ENCODE measurements at places on chromosomes 16 and 17. TPM values are rescaled to one million over a fixed set of nuclear protein-coding genes. Genes with fewer than 3 reads are reported as not detected.

The NPIPB8 gene
- 2.3 TPM for total RNA-seq

DNA sequence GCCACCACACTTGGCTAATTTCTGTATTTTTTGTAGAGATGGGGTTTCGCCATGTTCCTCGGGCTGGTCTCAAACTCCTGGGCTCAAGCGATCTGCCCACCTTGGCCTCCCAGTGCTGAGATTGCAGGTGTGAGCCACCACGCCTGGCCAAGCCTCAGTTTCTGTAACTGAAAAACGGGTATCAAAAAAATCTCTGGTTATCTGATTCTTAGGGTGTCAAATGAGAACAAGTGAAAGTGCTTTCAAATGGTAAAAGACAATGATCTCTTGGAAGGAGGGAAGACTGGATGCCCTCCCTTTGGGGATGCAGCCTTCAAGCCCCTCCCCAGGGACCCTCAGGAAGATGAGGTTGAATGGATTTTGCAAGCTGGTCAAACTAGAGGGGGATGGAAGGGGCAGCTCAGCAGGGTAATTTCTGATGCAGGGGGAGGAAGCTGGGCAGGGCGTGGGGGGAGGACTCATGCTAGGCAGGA is 22.3 kb downstream of the ARHGAP23 start:
- DNase-seq, result no peak

DNA sequence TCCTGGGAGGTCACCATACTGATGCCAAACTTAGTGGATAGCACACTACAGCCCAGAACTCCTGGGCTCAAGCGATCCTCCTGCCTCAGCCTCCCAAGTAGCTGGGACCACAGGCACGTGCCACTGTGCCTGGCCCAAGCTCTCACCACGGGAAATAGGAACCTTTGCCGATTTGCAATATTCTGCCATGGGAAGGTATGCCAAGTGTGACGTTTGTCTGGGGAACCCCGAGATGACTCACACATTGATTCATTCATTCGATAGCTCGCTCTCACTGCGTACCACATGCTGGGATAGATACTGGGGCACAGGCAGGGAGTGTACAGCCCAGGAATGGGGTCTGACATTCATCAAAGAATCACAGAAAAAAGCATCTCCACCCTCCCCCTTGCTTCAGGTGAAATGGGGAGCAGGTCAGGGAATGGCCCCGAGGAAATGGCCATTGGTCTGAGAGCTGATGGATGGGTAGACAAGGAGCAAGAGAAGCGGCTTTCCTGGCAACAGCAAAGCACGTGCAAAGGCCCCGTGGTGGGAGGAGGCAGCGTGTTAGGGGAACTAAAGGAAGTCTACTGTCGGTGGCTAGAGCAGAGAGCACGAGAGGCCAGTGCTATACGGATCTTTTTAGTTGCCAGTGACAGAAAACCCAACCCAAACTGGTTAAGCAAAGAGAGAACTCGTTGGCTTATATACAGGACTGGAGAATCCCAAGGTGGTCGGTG is 44.1 kb downstream of the DNAH17 start:
- no peak for DNase-seq

The CHRNE gene
- total RNA-seq, result 1.4 TPM

GRCh38 chr16:56635441-56635967 is 3.0 kb upstream of the MT1A start:
- DNase-seq, result no peak

The GPR179 gene
- total RNA-seq, result 0.09 TPM

The LYRM9 gene
- total RNA-seq, result 14.4 TPM

The MYO15A gene
- 6.3 TPM for total RNA-seq

- DNase-seq, result no peak
Observed at GRCh38 chr17:17926840-17927449, 45.3 kb downstream of the TOM1L2 start.

DNA sequence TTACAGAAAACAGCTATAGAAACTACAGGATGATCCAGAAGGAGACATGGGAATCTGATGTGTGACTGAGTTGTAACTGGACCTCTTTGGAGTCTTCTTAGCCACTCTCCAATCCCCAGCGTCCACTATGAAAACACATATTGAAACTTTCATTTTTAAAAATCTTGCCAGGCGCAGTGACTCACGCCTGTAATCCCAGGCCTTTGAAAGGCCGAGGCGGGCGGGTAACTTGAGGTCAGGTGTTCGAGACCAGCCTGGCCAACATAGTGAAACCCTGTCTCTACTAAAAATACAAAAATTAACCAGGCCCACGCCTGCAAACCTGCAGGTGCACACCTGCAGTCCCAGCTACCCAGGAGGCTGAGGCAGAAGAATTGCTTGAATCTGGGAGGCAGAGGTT is 53.3 kb downstream of the HIC1 start:
- DNase-seq, result no peak

GRCh38 chr17:18248300-18248731 is 10.2 kb downstream of the FLII start:
- peak; percentile 58 for DNase-seq

GRCh38 chr17:44623070-44623725 is 33.1 kb upstream of the MEIOC start:
- no peak for DNase-seq

DNA sequence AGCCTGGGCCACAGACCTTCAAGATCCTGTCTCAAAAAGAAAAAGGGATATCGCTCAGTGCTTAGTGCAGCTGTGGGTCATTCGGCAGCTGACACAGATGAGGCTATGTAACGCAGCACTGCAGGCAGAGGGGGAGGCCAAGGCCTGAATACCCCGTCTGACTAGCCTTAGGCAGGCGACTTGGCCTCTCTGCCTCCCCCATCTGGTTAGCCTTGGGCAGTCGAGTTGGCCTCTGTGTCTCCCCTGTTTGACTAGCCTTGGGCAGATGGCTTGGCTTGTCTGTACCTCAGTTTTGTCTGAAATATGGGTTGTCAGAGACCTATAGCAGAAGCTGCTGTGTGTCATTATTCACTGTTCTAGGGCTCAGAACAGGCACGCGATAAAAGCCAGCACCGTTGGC is 10.0 kb downstream of the SPATA33 start:
- DNase-seq, result no peak

All from upper lobe of left lung (tissue), 6 donors.